ENCODE measurements at places on chromosomes 12 and 14.

GRCh38 chr12:74415633-74416032 is 122.0 kb upstream of the ATXN7L3B start:
- no peak for DNase-seq

DNA sequence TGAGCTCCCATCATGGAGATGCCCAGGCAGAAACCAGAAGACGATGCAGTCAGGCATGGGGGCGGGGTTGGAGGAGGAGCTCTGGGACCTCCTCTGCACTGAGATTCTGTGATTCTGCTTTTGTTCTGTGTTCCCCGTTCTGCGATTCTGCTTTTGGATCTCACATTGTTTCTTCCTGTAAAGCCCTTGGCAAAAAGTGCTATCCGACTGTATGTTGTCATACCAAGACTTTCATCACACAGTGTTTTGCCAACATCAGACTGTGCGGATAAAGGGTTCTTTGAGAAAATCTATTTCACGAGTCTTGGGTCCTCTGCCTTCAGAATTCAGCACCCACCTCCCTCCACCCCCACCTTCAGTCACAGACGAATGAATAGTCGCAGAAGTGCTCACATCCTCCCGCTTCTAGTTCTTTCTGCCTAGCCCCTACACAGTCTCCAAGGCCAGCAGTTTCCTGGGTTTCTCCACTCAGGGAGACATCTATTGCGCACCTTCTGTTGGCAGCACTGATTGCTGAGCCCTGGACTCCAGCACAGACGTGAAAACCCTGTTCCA is 24.7 kb upstream of the PWP1 start:
- DNase-seq: no peak

DNA sequence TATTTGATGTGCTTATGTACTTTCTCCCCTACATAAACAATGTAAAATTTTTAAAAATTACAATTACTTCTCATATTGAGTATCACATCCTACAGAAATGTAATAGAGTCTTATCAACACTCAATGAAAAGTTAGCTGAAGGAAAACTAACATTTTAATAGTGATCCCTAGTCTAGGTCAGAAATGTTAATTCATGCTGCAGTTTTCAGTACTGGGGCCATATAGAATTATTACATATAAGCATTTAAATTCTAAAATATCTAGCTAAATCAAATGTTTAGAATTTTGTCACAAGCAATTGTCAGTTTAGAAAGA is 37.8 kb downstream of the SLC6A15 start:
- DNase-seq: no peak

- DNase-seq: no peak
Measured at GRCh38 chr14:90454041-90455000, 57.5 kb downstream of the CALM1 start.

- peak; percentile 70 for DNase-seq
Measured at GRCh38 chr14:24692382-24693352, 58.7 kb upstream of the GZMB start.

DNA sequence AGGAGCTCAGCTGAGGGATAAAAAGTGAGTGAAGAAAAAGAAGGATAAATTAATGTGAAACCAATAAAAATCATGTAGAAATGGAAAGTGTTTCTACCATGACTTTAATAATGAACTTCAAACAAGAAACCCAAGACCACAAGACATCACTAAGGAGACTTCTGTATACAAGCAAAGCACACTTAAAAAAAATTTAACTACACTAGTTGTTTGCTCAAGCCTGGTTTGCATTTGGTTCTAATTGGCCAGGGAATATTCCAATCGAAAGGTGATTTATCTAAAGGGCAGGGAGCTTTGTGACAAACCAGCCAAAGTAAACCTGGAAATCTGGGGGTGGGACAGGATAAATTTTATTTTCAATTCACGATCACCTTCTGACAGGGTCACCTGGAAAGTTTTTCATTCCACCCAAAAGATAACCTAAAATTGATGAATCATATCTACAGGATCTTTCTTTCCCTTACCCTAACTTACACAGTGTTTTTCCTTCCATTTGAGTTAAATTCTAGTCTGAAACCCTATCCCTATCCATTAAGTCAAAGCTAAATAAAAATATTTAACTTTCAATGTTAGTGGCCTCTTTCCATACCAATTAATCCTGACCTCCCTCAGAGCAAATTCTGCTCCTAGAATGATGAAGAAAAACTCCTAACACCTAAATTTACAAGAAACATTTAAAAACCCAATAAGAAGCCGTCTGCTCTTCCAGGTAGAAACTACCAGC is 2.6 kb downstream of the EGLN3 start:
- DNase-seq: no peak

GRCh38 chr14:24426912-24427536 is 2.4 kb downstream of the CBLN3 start:
- peak; percentile 63 for DNase-seq

GRCh38 chr14:88233915-88234314 is 89.2 kb downstream of the KCNK10 start:
- DNase-seq: no peak

- DNase-seq: no peak
Measured at GRCh38 chr12:109462868-109463692, 14.0 kb downstream of the KCTD10 start.

DNA sequence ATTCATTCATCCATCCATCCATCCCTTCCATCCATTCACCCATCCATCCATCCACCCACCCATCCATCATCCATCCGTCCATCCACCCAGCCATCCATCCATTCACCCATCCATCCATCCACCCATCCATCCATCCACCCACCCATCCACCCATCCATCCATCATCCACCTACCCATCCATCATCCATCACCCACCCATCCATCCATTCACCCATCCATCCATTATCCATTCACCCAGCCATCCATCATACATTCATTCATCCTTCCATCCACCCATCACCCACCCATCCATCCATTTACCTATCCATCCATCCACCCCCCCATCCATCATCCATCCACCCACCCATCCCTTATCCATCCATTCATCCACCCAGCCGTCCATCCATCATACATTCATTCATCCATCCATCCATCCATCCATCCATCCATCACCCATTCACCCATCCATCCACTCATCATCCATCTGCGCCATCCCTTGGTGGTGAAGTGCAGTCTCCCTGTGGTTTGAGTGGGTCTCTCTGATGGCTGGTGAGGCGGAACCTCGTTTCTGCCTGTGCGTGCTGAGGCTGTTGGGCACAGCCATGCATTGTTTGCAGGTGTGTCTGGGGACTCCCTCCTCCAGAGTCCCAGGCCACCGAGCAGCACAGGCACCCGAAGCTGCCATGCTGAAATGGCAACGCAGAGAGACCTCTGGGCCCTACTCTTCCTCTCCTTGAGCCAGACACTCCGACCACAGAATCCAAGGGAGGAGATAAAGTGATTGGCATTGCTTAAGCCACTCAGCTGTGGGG is 22.7 kb downstream of the NOC4L start:
- DNase-seq: no peak

- DNase-seq: no peak
Measured at GRCh38 chr14:22656945-22657731, 13.0 kb upstream of the OR6J1 start.

DNA sequence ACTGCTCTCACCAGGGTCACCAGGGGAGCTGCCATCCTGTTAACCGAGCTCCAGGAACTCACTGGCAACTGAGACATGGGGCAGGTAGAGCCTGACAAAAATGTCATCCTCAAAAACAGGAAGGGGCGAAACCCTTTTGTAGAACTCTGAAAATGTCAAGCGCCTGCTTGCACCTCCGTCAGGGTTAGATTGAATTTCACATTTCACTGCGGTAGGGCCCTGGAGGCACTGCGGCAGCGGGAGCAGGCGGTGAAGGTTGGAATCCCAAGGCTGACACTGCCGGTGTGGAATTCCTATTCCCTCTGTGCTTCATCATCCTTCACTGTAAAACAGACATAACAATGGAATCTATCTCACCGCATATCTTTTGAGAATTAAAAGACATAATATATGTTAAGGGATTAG is 142.8 kb upstream of the TMCC3 start:
- DNase-seq: no peak

DNA sequence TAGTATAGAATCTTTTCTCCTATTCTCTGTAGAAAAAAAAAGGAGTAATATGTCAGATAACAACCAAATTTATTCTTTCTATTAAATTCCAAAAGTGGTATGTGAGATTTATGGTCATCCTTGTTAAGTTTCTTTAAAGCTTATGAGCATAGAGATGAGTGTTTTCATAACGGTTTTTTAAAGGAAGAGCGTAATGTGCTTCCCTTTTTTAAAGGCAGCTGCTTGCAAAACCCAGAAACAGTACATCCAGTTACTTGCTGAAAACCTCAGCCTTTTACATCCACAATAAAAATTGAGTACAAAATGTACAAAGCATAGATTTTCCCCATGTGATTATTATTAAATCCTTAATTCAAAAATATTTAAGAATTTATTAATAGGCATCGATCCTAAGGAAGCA is 53.6 kb upstream of the CD163 start:
- DNase-seq: no peak

GRCh38 chr14:59037086-59037485 is 151.4 kb upstream of the DAAM1 start:
- no peak for DNase-seq

DNA sequence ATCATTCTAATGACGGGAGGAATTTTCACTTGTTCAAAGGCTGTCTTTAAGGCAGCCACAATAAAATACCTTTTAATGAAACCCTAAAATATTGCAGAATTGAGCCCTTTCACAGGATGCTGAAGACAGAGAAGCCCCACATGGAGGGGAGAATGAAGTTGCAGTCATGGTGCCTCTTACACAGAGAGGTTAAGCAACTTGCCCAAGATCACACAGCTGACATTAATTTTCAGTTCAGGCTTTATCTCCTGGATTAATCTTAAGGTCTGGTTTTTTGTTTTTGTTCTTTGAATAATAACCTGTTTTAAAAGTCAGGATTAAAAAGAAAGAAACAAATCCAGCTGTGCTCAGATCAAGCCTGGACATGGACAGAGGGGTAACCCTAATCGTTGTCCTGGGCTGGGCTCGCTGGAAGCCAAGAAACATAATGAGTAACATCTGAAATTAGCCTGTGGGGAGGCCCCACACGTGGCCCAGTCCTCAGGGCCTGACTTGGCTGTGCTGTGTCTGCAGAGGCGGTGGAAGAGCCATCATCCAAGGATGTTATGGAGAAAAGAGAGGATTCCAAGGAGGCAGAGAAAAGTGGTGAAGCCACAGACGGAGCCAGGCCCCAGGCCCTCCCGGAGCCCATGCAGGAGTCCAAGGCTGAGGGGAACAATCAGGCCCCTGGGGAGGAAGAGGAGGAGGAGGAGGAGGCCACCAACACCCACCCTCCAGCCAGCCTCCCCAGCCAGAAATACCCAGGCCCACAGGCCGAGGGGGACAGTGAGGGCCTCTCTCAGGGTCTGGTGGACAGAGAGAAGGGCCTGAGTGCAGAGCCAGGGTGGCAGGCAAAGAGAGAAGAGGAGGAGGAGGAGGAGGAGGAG is 8.0 kb downstream of the CHGA start:
- DNase-seq: no peak
